ENCODE measurements at places on chromosomes 5 and 9.

DNA sequence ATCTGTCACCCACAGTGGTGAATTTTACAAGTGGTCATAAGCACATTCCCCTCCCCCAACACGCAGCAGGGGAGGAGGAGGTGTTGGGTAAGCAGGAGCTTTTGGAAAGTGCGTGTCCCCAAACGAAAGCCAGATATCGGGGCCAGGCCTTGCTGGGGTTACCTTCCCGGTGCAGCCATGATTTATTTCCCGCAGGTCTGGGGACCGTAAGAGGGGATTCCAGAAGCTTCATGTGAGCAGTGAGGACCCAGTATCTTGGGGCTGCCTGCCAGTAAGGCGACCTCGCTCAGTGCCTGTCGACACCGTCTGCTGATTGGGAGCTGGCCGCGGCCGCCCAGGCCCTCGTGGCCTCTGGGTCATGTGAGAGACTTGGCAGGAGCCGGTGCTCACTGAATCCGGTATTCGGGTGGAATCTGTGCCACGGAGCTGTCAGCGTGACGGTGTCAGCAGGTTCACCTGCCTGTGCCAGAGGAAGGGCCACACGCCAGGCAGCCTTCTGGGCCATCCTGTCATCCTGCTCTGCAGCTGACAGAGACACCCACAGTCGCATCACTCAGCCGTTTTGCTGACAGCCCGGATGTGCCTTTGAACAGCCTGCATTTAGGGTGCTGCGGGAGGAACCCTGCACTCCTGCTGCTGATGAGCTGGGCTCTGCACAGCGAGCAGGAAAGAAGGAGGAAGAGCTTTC lies 37.3 kb downstream of the SEC61B start:
- DNase-seq: no peak

- DNase-seq: no peak
These were observed 1479.3 kb upstream of the CDH9 start for GRCh38 chr5:28517691-28518090.

DNA sequence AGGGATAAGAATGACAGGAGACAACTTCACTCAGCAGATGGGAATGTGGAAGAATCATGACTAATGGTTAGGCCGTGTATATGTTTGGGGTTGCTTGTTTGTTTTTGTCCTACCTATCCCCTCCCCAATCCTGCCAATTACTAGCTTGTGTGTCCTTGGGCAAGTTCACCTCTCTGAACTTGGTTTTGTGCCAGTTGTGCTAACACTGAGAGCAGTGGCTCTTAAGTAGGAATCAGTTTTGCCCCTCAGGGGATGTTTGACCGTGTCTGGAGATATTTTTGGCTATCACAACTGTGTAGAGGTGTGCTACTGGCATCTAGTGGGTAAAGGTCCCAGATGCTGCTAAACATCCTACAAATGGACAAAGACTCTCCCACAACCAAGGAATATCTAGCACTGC lies 287.0 kb downstream of the DMRT2 start:
- DNase-seq: no peak

GRCh38 chr5:3778945-3779344 lies 183.3 kb downstream of the IRX1 start:
- no peak for DNase-seq

GRCh38 chr5:56088967-56089829 lies 94.4 kb upstream of the IL6ST start:
- no peak for DNase-seq

DNA sequence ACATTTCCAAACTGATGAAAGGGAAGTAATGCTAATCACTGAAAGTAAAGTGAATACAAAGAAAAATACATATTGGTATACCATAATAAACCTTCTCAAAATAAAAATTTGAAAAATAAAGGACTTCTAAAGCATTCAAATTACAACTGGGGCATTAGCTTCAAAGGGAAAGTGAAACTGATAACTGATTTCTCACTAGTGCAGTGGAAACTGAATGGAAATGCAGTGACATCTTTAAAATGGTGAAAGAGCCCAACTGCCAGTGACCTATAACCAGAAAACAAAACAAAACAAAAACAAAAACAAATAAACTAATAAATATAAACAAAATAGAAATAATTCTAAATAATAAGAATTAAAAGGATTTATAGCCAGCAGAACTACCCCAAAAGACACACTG lies 297.5 kb upstream of the GRIN3A start:
- no peak for DNase-seq

DNA sequence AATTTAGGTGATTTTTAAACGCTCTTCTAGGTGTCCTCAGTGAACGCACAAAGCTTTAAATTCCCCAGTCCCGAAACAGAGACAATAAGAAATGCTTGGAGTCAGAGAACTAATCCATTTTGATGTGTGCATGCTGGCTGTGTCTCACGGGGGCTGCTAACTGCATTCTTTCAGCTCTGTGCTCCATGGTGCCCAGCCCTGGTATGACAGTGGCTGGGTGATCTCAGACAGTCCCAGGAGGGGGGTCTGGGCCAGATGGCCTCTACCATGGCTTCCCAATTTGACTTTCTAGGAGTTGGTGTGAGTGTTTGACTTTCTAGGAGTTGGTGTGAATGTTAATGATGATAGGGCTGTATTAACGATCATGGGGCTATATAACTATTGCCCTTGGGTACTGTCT lies 12.1 kb downstream of the OLFM1 start:
- DNase-seq: no peak

DNA sequence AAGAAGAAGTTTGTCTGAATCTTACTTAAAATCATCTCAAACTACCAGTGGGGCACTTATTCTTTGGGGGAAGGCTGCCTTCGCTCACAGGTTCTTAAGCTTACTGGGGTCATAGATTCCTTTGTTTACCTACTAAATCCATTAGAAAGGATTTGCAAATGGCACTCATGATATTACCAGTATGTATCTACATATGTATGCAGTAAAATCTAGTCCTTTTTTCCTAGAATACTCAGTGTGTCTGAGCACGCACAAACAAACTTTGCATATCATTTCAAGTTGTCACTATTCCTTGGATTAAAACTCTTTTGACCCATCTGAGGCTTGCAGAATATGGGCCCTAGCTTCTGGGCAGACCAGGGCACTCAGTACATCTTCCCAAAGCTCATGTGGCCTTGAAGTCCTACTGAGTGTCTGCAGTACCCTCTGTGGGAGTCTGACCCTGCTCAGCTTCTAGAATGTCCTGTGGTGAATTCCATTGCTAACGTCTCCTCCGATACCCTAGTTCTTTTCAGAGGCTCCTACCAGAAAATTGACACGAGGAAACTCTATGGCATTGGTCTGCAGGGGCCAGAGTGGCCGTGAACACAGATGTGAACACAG lies 297.9 kb downstream of the SLIT3 start:
- no peak for DNase-seq

GRCh38 chr9:86827893-86828292 lies 119.4 kb downstream of the GAS1 start:
- no peak for DNase-seq

DNA sequence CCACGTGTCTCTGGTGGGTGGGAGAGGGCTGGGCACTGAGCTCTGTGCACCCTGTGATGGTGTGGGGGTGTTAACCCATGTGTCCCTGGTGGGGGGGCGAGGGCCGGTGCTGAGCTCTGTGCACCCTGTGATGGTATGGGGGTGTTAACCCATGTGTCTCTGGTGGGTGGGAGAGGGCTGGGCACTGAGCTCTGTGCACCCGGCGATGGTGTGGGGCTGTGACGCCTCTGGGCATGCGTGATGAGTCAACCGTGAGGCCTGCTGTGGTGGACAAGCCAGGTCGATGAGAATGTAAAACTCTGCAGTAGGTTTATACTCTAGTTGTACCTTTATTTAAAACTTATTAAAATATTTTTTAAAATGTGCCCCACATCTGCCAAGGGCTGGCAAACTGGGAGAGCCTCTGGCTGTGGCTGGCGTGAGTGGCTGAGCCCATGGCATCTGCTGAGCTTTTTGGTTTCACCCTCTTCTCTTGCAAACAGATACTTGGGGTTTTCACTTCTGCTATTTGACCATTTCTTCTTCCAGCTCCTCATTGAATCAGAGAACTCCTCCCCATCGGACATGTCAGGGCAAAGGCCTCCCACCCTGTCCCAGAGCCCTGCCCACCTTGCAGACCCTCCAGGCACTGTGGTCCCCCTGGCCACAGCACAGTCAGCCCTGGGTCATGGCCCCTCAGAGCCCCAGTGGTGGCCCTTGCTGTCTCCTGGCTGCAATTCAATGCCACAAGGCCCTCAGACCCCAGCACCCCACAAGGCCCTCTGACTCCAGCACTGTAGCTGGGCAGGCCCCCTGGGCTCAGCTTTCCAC lies 18.5 kb upstream of the EXOC3 start:
- no peak for DNase-seq

DNA sequence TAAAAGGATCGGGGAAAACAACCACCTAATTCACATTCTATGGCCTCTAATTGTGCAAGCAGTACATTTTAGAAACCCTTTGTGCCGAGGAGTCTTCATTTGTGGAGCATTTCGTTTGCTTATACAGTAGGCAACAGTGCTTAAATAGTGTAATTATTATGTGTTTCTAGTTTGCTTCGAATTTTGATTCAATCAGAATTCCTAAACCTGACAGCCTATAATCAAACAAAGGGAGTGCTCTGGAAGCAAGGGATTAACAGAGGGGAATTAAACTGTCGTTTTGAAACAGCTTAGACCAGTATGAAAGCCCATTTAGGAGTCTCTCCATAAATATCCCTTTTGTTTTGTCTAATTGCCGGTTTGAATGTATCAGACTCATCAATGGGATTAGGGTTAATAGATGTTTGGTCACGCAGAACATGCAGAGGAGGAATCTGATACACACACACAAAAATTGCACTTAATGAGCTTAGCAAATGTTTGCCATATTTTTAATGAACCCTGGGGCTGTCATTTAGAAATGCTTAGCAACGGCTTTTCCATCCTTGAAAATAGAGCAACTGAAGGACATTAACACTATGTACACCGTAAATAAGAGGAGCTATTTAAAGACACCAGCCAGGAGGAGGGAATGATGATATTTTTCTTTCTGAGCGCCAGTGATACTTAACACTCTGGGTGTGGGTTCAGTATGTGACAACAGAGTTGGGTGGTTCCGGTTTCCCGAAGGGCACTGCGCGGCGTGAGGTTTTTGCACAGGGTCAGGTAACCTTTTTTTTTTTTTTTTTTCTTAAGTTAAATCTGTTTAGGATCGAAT lies 404.7 kb downstream of the TLE4 start:
- DNase-seq: peak; percentile 1

DNA sequence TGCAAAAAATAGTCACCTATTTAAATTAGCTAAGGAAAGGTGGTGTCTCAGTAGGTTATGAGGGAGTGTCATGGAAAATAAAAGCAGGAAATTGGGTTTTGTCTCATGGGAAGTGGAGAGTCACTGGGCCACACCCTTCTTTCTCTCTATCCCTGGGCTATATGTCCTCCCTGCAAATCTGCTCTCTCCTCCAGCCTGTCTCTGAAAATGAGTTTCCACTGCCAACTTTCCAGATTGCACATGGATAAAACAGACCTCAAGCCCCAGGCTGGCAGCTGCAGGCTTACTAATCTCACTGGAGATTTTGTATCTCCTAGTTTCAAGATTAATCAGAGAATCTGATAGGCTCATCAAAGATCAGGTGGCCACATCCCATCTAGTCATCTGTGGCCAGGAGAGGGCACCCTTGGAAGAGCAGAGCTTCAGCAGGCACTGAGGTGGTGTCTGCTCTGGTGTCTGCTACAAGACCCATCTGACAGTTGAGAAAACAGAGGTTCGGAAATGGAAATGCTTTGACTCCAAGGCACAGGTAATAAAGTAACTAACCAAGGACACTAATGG lies 178.9 kb downstream of the MSX2 start:
- no peak for DNase-seq

DNA sequence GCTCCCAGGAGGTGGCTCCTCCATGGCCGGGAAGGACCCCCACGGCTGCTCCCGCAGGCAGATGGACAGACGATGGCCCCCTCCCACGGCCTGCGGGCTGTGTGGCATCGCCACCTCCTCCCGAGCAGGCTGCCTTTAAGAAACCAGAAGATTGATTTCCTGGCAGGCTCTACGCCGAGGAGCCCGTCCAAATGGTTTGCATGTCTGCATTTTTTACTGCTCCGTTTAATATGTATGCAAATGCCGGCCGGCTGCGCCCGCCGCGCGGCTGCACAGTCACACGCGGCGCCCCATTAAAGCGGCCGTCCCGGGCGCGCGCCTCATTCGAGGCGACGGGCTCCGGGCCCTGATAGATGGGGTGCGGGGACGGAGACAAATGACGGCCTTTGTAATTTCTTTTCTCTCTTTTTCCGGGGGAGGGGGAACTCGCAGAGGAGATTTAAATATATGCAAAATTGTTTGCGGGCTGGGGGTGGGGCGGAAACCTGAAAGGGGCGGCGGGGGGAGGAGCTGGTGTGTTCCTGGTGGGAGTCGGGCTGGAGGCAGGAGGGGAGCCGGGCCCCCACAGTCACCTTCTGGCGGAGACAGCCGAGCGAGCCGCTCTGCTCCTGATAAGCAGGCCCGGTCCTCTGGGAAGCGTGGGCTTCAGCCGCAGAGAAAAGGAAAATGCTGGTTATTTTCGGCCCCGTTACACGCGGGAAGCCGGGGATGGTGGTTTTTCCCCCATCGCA lies 158.7 kb upstream of the IER5L start:
- no peak for DNase-seq

DNA sequence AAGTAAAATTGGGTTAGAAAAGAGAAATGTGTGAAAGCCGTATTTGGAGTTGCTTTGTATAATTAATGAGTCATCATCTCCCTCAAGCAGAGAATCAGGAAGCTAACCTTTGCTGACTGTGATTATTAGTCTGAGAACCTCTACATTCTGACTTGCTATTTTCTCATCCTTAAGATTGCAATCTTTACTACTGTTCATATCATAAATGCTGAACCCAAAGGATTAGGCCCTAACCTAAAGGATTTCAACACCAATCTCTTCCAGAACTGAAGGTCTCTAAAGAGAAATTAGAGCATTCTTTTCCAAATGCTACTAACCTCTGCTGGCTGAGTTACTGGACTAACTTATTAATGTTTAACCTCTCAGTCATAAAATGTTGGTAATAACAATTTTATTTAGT lies 538.1 kb upstream of the MEF2C start:
- DNase-seq: no peak

DNA sequence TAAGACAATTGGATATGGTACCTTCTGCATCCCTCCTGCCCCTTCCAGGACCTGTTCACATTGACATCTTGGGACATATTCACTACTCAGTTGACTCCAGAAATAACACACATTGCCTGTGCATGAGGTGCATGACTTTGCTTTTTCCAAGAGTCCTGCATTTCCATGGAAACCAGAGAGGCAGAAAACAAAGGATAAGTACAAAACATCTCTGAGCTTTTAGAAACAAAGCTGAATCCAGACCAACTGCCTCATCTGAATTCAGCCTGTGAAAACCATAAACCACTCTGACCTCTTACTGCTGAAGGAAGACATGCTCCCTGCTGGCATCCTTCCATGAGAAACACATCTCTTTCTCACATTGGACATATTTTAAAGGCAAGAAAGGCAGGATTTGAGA lies 695.1 kb downstream of the TAF11L14 start:
- DNase-seq: no peak
